Thymus (tissue), 14 donors: ENCODE measurements at places on chromosomes 16 and 17. TPM values are rescaled to one million over a fixed set of nuclear protein-coding genes. Genes with fewer than 3 reads are reported as not detected.

GRCh38 chr17:74833501-74834377 is 25.9 kb downstream of the GRIN2C start:
- DNase-seq: no peak

The CDRT15 gene
- 0.09 TPM for polyA plus RNA-seq

DNA sequence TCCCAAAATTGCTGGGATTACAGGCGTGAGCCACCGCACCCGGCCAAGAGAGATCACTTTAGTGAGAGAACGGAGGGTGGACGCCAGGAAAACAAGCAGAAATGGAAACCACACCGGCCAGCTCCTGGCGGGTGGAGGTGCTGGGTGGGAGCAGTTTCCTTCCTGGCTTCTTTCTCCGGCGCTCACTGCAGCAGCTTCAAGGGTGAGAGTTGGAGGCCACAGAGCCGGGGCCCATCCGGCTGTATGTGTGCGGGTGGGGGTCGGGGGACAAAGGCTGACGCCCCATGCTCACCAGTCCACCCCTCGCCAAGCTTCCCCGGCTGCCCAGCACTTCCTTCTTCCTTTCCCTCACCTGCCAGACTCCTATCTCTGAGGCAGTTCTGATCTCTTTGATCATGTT is 13.5 kb upstream of the BHLHA9 start:
- DNase-seq: no peak

DNA sequence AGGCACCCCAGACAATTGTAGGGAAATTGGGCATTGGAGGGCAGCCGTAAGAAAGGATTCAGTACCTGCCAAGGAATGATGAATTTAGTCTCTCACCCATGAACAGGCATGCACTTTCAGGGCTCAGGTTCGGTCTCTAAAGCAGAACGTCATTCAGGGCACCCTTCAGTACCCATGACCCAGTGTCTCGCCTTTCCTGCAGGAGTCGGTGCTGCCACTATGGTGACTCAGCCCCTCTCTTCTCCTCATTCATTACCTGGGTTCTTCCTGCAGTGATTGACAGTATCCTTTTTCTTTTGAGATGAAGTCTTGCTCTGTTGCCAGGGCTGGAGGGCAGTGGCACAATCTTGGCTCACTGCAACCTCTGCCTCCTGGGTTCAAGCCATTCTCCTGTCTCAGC is 8.4 kb downstream of the SOST start:
- no peak for DNase-seq

- DNase-seq: no peak
Observed at GRCh38 chr16:1790611-1791255, 2.8 kb downstream of the IGFALS start.

DNA sequence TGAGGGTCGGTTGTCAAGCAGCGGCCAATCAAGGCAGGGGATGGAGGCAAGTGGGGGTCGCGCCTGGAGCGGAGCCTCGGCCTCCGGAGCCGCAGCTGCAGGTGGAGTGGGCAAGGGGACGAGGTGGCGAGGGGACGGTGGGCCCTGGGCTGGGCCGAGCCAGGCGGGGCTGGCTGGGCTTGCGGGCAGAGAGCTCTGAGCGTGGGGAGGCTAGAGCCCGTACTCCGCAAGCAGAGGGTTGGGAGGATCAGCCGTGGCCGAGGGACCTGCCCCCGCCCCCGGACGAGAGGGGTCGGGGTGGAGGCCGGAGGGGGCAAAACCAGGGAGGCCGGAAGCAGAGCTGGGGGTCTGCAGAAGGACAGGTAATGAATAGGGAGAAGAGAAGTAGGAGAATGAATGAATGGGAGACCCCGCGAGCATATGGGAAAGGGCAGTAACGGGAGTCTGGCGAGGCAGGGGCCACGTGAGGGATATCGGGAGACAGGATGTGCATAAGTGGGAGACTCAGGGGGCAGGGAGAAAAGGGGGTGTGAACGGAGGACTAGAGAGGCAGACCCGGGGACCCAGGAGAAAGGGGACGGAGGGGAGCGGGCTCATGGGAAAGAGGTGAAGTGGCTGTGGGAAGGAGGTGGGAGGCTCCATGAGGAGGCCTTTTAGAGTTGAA is at the start of gene KATNB1:
TSS of gene KATNB1 (plus strand) at position 16 of the 664 bp plus-strand sequence. CDS start 1,474 bp downstream, outside the sequence.
- no peak for DNase-seq

DNA sequence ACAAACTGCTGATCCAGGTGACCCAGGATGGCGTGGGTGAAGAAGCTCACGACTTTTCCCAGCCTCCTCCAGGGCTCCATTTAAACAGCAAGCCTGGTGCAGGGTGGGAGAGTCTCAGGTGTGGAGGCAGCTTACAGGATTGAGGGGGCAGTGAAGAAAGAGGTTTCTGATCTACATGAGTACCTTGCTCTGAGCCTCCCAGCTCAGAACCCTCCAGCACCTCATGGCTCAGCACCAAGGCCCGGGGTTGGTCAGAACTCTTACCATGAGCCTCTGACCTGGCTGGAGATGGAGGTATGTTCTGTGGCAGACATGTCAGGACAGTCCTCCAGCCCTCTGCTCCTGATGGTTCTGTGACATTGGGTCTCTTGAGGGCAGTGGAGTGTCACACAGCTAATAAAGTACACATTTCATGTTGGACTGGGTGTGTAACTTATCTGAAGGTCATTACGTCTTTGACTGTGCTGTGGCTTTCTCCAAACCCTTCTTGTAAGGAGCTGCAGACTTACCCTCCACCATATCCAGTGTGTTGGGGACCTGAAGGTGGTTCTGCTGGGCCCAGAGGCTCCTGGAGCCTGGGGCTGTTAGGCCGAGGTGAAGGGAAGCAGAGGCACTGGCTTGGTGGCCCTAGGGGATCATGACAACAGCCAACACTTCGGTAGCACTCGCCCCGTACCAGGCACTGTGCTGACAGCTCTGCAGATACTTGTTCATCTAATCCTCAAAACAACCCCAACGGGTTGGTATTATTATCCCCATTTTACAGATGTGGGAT is 3.8 kb upstream of the DCAF7 start:
- DNase-seq: no peak

- no peak for DNase-seq
Observed at GRCh38 chr17:49509588-49509917, 14.5 kb downstream of the NGFR start.

GRCh38 chr17:79242873-79243602 is 168.4 kb downstream of the ENGASE start:
- DNase-seq: no peak

- DNase-seq: no peak
Observed at GRCh38 chr17:77383613-77384608, 243.1 kb downstream of the SEC14L1 start.

- no peak for DNase-seq
Observed at GRCh38 chr17:64499805-64500486, 3.1 kb upstream of the POLG2 start.

The CCDC144A gene
- polyA plus RNA-seq: 1.3 TPM

The C1QTNF8 gene
- 0.05 TPM for polyA plus RNA-seq

GRCh38 chr16:66605979-66606751 is 1.7 kb downstream of the CMTM3 start:
- no peak for DNase-seq

- DNase-seq: no peak
Observed at GRCh38 chr16:80056324-80056723, 455.8 kb upstream of the MAF start.

The PPY gene
- polyA plus RNA-seq: 0.71 TPM

- DNase-seq: peak; percentile 52
Observed at GRCh38 chr16:87062569-87063442, 254.4 kb downstream of the C16orf95 start.

DNA sequence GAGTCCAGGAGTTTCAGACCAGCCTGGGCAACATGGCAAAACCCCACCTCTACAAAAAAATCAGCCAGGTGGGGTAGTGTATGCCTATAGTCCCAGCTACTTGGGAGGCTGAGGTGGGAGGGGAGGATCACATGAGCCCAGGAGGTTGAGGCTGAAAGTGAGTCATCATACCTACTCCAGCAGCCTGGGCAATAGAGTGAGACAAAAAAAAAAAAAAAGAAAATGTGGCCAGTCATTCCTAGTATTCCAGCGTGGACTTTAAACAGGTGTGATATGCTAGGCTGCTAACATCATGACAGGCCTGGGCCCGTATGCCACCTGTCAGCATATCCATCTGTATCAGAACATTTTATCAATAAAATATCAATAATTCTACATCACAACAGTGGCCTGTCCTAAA is 143.3 kb downstream of the AATF start:
- no peak for DNase-seq

The TM4SF5 gene
- 0.14 TPM for polyA plus RNA-seq

GRCh38 chr17:8966926-8967325 is 1.4 kb upstream of the PIK3R5 start:
- DNase-seq: no peak

GRCh38 chr17:8865811-8866210 is 1.7 kb downstream of the PIK3R6 start:
- DNase-seq: no peak

GRCh38 chr16:9658164-9658563 is 524.1 kb downstream of the GRIN2A start:
- DNase-seq: no peak

- DNase-seq: no peak
Observed at GRCh38 chr17:10775058-10775457, 28.8 kb downstream of the TMEM238L start.

DNA sequence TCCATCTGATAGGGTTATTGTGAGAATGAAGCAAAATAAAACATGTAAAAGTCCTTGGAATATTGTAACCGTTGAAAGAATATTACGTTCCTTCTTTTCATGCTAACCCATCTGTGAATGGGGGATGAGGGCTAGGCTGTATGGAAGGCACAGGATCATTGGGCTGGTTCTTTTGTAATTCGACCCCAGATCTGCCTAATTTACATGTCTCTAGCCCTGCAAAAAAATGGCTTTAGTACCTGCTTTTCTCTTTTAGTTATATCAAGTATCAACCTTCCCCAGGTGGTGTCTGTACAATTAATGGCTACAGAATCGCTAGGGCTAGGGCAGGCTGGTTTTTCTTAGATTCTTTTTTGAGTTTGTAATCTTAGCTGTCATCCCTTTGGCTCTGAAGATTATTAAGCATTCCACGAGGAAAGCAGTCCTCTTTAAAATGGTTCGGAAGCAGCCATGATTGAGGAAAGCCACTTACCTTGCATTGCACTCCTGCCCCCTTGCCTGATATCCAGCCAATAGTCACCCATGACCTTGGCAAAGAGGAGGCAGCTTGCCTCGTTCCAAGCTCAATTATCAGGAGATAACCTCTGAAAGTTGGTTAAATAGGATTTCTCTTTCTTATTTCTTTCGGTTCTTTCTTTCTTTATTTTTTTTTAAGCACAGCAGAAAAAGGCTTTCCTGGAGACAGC is 153.9 kb upstream of the ZKSCAN2 start:
- DNase-seq: no peak

GRCh38 chr17:41308251-41308917 is 725 bp downstream of the KRTAP16-1 start:
- no peak for DNase-seq
